AML-193 (cell line): ENCODE measurements at places on chromosomes 1 and 21.

- DNase-seq = peak; percentile 63
Observed at GRCh38 chr1:22420455-22421053, 31.1 kb upstream of the ZBTB40 start.

DNA sequence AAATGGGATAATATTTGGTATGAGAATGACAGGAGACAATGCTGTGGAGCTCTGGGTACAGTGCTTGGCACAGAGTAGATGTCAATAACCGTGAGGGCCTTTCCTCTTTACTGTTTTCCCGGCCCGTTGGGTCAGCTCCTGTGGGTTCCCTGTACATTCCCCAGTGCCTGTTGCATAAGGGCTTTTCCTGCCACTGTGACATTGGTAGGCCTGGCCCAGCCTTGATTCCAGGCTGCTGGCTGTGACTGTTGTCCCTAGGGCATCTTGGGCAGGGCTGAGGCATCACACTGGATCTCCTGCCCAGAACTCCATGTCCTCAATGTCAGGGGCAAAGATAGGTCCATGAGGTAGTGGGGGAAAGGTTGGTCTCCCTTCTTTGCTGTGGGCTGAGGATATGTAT lies 25.8 kb upstream of the MYCL start:
- DNase-seq = no peak

DNA sequence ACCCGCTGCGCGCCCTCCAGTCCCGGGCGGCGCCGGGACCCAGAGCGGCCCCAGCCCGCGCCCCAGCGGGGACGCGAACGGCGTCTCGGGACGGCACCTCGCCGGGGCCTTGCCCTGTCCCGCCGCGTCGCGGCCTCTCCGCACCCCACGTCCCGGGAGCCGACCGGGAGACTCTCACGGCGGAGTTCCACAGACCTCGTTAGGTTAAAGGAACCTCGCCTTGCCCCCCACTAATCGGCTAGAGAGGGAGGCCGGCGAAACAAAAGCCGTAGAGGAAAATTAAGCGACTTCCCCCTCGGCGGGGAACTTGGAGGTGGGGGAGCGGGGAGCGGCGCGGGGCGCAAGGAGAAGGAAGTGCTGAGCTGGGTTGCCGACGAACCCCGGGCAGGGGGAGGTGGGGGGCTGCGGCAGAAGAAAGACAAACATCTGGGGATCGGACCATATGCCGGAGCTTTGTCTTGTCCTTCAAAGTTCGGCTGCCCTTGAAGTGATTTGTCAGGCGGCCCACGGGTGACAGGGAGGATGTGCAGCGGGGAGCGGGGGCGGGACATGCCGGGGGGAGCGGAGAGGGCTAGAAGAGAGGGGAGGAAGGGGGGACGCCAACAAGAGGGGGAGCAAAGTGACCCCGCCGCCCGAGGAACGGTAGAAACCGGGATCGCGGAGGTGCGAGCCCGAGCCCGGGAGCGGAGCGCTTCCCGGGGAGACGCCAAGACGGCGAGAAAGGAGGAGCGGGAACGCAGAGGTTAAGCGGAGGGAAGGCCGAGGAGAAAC lies 120.0 kb upstream of the RRP15 start:
- DNase-seq = no peak

GRCh38 chr1:5744911-5745799 lies 247.1 kb downstream of the NPHP4 start:
- DNase-seq = no peak

GRCh38 chr21:31696424-31696823 lies 35.5 kb downstream of the SCAF4 start:
- no peak for DNase-seq

- no peak for DNase-seq
Observed at GRCh38 chr21:31136891-31137290, 98.6 kb upstream of the KRTAP19-8 start.

DNA sequence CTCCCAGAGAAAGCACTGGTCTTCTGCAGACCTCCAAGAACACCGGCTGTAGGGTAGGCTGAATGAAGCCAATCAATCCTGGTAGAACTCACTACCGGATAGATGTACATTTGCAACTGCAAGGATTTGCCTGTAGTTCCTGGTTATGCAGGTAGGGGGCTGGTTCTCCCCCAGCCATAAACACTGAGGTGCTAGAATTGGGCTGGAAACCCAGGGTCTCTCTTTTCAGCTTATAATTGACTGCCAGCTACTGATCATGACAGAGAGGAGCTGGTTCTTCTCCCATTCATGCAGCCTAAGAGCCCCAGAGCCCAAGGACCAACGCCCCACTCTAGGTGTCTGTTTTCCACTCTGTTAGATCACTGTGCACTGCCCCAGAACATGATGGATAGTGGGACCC lies 21.5 kb upstream of the MTARC2 start:
- no peak for DNase-seq

DNA sequence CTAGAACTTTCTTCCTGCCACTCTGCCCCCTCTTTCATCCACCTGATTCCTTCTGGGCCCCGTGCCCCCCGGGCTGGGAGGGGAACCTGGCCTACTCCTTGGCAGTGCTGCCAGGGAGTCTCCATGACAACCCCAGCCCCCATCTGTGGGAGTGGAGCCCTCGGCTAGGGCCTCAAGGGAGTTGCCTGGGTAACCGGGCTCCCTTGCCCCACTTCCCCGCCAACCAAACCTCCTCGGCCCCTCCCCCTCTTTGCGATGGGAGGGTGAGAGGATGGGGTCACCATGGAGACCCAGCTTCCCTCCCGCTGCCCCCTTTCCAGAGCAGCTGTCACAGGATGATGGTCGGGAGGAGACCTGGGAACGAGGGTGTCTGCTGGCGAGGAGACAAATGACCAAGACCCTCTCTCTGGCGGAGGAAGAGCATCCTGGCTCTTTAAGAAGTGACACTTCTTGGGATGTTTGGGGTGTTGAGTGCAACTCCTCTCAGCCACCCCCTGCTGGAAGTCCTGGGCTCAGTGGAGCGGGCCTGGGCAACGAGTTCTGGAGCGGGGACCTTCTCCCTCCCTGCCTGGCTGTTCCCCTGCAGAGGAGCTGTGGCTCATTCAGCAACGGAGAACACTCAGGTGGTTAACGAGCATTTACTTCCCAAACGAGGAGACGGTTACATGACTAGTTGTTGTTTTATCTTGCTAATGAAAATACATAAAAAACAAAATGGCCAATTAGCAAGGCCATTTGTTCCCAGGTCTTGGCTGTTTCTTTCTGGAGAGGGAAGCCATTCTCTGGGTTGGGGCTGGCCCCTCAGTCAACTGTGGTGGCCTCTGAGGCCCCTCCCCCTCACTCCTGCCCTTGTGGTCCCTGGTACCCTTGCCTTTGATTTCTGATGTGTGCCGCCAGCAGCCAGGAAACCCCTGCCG lies 82.8 kb downstream of the UBIAD1 start:
- no peak for DNase-seq
